Stimulated activated naive CD4-positive, alpha-beta T cell (primary cell): ENCODE measurements at places on chromosomes 12 and 14.

DNA sequence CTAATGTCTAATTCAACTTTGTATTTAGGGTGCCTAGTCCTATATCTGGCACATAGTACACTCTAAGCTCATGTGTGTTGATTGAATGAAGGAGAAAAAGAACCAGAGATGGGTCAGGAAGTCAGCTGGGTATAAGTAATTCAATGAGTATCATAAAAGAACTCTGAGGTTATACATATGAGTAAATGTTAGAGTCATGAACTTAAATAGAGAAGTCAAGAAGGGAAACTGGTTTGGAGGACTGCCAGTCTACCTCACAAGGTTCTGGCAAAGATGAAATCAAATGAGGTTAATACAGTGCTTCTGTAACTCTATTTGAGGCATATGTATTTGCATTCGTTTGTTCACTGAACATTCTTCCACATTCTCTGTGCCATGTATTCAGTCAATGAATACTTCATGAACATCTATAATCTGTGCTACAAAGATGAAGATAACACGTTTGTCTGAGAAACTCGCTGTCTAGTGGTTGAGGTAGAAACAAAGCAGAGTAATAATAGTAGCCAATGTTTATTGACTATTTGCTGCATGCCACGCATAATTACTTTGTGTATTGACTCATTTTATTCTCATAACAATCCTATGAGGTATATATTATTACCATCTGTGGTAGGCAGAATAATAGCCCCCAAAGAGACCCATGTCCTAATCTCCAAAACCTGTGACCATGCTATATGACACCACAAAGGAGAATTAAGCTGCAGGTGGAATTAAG is 88.9 kb downstream of the PTGER2 start:
- DNase-seq = no peak

- DNase-seq = peak; percentile 53
These were observed 75.3 kb upstream of the OR4E1 start for GRCh38 chr14:21748869-21749303.

- no peak for DNase-seq
These were observed 311.6 kb upstream of the DIO2 start for GRCh38 chr14:80522936-80523335.

- DNase-seq = no peak
These were observed 165.7 kb downstream of the CAND1 start for GRCh38 chr12:67434671-67435370.

GRCh38 chr12:12608557-12608957 is 3.1 kb upstream of the CREBL2 start:
- no peak for DNase-seq

- DNase-seq = no peak
These were observed 54.3 kb downstream of the CLMN start for GRCh38 chr14:95265106-95266094.
